ENCODE measurements at places on chromosomes 11 and 22.

GRCh38 chr11:61027141-61027840, 55.8 kb downstream of the CD6 start:
- DNase-seq, result no peak

- no peak for DNase-seq
Observed at GRCh38 chr11:60748821-60749220, 7.8 kb upstream of the MS4A15 start.

DNA sequence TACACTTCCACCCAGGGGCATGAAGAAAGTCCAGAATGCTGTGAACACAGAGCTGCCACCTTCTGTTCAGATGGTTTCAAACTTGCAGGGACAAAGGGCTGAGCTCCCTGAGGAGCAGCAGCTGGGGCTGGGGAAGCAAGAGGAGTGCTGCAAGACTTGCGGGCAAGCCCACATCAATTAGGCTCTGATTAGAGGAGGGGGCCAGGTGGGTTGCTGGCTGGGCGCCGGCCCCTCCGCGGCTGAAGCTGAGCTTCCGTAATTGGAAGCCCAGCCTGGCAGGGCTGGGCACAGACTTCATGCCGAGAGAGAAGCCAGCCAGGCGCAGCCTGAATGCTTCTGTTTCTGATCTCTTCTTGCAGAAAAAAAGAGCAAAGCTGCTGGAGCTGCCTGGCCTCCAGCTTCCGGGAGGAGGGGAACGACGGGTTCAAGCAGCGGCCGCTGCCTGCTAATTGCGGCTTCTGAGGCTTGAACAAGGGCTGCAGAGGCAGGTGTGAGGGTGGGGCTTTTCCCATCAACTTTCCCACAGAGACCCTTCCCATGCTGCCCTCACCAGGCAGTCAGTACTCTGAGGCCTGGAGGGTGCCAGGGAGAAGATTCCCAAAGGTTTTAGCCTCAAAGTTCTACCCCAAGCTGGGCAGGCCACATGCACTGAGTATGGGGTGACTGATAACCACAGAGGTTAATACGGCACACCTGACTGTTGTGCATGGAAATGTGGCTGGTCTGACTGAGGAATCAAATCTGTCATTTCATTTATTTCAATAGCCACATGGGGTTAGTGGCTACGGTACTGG, 91.1 kb upstream of the LMO1 start:
- no peak for DNase-seq

DNA sequence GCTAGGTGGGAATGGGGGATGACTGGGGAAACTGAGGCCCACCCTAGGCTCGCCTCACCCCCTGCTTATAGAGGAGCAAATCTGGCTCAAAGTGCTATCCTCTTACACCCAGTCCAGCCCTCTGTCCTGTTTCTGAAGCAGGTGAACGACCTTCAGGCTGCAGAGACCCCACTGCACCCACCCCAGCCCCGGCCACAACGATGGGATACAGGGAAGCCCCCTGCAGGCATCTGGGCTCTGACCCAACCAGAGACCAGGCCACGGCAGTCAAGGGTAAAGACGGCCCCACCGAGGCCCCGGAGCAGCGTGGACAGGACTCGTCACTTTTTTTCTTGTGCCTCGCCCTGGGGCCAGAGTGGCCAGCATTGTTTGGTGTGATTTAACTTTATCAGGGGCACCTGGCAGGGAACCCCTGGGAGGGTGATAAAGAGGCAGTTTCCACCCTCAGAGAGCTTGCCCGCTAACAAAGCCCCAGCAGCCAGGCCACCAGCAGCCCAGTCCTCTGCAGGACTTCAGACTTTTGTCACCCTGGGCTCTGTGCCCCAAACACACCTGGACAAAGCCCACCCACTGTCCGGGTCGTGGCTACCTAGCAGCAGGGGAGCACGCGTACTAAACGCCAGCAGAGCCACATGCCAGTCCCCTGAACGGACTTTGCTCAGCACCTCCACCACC, 612.6 kb downstream of the TBC1D22A start:
- DNase-seq, result no peak

DNA sequence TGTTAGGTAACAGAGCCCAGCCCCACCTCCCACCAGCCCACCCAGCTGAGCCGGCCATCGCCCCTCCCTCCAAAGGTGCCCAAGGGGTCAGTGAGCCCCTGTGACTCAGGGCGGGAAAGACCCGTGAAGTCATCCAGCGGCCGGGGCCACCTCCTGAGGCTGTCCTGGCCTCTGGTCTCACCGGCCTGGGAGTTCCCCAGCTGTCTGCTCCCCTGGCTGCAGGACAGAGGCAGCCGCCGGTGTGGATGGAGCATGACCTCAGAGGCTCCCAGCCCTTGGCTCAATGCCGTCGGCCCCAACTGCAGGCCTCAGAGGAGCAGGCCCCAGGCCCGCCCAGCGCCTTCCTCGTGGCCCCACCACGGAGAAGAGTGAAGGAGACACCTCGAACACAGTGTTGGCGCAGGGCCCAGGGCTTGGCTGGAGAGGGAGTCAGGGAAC, 28.7 kb downstream of the RPL3 start:
- DNase-seq, result peak; percentile 94

- DNase-seq, result no peak
Observed at GRCh38 chr11:95908826-95909225, 15.1 kb downstream of the MTMR2 start.

GRCh38 chr22:45993841-45994240, 16.9 kb upstream of the WNT7B start:
- DNase-seq, result no peak
